SK-N-MC (cell line): ENCODE measurements at places on chromosomes 13 and 19.

GRCh38 chr13:20128459-20128931 is 32.4 kb downstream of the GJA3 start:
- DNase-seq: no peak

- no peak for DNase-seq
Measured at GRCh38 chr13:97974773-97975172, 21.3 kb downstream of the IPO5 start.

- no peak for DNase-seq
Measured at GRCh38 chr19:14577264-14577663, 5.4 kb upstream of the NDUFB7 start.

GRCh38 chr13:95289020-95289444 is 12.2 kb downstream of the ABCC4 start:
- DNase-seq: no peak

- no peak for DNase-seq
Measured at GRCh38 chr19:33403973-33404304, 30.4 kb downstream of the CEBPG start.

DNA sequence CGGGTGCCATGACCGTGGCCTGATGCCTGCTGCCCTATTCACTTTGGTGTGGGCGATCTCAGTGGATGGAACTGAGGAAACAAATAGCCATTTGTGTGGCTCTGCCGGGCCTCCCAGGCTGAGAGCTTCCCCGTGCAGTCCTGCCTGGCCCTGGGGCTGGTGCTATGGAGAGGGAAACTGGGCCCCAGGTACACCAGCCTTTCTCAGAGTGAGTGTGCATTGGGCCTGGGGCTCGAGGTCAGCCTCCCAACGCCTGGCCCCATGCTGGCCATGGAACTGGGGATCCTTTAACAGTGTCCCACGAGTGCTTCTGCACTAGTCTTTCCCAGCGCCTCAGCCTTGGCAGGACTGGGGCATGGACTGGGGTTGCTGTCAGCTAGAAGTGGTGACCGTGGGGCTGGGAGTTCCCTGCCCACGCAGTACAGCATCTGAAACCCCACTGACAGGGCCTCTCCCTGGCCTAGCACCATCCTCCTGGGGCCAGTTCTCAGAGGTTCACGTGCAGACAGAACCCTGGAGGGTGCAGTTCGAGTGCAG is 10.5 kb downstream of the PLEKHF1 start:
- no peak for DNase-seq

GRCh38 chr19:33668968-33669367 is 47.2 kb downstream of the CHST8 start:
- no peak for DNase-seq

DNA sequence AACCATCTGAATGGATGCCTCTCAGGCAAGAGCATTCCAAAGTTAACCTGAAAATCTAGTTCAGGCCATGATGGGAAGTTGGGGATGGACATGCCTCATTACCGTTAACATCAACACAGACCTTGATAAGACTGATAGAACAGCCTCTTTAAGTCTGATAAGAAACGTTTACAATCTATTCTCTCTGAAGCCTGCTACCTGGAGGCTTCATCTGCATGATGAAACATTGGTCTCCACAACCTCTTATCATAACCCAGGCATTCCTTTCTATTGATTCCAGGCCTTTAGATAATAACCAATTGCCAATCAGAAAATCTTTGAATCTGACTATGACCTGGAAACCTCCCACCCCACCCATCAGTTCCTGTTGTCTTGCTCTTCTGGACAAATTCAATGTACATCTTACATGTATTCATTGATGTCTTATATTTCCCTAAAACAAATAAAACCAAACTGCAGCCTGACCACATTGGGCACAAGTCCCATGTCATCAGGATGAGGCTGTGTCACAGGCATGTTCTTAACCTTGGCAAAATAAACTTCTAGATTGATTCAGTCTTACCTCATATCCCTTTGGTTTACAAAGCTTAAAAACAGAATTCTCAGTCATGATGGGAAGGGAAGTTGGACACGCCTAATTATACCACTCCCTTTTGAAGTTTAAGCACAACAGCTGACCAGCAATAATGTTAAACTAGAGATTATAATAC is 843.8 kb upstream of the SPRY2 start:
- DNase-seq: no peak

GRCh38 chr13:109476001-109476400 is 310.4 kb downstream of the IRS2 start:
- no peak for DNase-seq

DNA sequence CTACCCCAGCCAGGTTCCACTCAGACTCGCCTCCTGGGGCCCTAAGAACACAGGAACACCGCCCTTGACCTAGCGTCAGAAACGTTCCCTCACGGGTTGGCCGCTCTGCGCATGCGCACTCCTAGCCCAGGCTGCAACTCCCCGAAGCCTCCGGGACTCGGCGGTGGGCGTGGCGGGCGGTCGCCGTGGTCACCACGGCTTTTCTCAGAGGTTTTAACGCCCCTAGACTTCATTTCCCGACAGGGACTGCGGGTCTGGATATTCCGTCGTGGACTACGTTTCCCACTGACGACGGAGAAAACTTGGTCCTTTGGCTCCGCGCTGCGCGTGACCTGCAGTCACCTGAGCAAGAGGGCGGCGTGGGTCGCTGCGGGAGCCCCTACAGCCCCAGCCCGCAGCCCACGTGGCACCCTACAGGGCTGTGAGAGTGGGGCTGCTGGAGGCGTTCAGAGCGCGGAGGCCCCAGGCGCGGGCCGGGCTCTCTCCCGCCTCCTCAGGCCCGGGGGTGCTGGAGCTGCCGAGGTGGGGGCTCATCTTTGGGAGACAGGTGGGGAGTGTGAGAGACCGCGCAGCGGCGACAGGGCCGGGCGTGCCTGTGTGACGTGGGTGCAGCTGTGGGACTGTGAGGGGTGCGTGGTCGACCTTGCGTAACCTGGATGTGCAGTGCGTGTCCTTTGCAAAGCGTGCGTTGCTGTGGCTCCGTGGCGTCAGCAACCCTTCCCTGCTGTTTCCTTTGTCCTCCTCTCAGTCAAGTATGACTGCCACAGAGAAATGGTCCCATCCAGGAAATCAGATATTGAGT is 38.0 kb upstream of the ZNF573 start:
- DNase-seq: no peak

DNA sequence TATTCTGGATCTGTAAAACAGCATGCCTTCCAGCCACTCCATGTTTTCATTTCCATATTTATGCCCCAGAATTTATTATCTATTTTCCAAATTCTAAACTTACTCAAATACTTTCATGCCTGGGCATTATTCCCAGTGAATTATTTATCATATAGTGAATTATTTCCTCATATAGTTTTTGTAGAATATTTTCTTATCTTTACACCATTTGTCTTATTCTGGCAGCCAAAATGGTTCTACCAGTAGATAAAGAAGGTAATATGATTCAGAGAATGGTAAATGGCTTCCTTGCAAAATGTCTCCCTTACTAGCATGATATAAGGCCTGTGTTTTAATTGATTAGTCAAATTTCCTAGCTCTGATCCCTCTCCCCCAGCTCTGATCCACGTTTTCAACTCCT is 305.8 kb downstream of the SPRY2 start:
- DNase-seq: no peak

DNA sequence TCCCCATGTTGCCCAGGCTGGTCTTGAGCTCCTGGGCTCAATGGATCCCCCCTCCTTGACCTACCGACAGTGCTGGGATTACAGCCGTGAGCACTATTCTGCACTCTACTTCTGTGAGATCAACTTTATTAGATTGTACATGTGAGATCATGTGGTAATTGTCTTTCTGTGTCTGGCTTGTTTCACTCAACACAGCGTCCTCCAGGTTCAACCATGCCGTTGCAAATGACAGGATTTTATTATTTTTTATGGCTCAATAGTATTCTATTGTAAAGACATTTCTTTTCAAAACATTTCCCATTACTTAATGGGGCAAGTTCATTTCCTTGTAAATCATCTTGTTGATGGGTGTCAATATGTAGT is 1.5 kb upstream of the OBI1 start:
- no peak for DNase-seq

- no peak for DNase-seq
Measured at GRCh38 chr13:99955747-99956472, 15.7 kb downstream of the ZIC5 start.

DNA sequence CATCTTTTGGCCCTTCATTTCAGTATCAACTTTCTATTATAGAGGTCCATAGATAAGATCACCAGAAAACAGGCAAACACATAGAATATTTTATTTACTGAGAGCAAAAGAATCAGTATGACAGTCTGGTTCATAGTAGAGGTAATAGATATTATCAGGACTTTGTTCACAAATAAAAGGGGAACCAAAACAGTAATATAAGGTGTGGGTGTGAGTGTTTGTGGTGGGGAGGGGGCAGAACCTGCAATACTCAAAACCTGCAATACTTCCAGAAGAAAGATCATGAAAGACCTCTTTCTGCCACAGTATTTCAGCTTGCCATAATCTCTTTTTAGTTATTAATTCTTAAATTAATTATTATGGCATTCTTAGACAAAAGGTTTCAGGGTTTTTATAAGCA is 578.7 kb upstream of the SLITRK1 start:
- DNase-seq: no peak

DNA sequence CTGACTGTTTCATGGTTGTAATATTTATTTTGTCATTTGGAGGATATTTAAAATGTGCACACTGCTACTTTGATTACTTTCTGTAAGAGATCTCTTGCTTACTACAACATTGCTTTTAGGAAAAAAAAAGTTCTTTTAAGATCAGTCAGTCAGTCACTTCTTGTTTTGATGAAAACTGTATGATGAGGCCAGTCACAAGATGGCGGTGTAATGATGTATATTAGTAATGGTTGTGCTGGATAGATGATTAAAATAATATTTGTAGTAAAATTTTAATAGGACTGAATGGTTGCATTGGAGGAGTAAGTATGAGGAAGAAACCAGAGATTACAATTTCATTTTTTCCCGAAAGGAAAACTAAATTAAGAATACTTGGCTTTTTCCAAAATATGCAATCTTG is 2411.1 kb downstream of the PCDH9 start:
- no peak for DNase-seq

DNA sequence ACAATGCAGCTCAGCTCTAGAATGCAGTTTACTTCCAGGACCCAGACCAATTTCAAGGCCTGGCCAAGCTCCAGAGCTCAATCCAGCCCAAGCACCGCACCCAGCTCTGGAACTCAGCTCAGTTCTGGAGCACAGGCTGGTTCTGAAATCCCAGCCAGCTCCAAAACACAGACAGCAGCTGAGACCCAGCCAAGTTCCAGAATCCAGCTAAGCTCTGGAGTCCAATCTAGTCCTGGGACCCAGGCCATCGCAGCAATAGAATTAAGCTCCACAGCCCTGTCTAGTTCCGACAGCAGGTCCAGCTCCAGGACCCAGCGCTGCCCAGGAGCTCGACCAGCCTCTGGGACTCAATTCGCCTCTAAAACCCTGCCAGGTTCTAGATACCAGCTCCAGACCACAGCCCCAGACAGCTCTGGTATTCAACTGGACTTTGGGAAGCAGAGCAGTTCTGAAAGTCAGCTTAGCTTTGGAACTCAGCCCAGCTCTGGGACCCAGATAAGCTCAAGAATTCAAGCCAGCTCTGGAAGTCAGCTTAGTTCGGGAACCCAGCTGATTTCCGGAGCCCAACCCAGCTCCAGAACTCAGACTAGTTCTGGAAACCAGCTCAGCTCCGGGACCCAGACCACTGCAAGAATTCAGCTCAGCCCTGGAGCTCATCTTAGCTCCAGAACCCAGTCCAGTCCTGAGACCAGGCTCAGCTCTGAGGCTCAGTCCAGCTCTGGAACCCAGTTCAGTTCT is 6.8 kb downstream of the GIPC3 start:
- DNase-seq: no peak

- no peak for DNase-seq
Measured at GRCh38 chr19:52963247-52963618, 552 bp upstream of the ZNF816 start.

DNA sequence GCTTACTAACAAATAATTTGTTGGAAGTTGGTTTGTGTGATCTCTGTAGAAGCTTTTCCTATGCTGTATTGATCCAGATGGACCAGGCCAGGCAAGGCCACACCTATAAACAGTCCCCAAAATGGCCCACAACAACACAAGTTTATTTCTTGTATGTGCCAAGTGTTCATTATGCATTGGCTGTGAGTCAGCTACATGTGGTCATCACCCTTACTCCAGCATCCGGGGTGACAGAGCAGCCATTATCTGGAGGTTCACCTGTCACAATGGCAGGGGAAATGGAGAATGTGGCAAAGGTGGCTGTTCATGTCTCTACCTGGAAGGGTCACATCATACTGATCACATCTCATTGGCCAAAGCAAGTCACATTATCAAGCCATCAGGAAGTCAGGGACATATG is 164.3 kb downstream of the DCT start:
- DNase-seq: no peak

DNA sequence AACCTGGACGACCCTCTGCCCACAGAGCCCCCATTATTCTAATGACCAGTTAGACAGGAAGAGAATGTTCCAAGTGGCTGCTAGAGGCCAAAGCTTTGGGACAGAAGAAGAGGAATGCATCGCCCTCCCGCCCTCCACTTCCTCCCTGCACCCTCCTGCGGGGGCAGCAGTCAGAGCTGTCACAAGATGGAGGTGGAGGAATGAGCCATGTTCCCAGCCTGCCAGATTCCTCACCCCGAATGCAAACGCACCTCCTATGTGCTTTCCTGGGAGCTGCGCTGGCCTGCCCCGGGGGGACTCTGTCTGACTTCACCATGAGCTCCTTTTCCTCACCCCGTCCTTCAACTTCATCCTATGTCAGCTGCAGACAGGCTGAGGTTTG is 1.7 kb downstream of the YJEFN3 start:
- DNase-seq: no peak

- no peak for DNase-seq
Measured at GRCh38 chr19:38956264-38956663, 19.3 kb downstream of the FBXO17 start.

GRCh38 chr19:7636691-7637373 is at the start of gene STXBP2:
Gene STXBP2, plus strand, starts transcription at chr19:7637110. Its CDS starts 40 bp downstream, at chr19:7637150.
- no peak for DNase-seq

DNA sequence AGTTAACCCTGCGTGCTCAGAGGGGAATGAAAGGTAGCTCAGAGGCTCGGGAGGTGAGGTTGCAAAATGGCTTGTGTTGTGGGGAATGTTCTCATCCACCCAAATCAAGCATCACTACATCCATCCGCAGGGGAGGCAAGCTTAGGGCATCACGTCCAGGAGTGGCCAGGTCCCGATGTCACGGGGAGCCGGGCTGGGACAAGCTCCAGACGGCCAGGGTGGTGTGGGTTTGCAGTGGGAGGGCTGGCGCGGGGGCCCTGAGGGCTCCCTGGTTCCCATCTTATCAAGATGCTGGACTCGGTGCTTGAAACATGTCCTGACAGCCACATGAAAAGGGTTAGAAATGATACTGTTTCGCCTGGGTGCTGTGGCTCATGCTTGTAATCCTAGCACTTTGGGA is 25.8 kb downstream of the EPN1 start:
- DNase-seq: no peak

GRCh38 chr13:58852076-58852475 is 1220.5 kb downstream of the PCDH17 start:
- no peak for DNase-seq

- DNase-seq: no peak
Measured at GRCh38 chr13:49998714-49999624, 2.1 kb downstream of the TRIM13 start.
